ENCODE measurements at places on chromosomes 12 and 14. TPM values are rescaled to one million over a fixed set of nuclear protein-coding genes. Genes with fewer than 3 reads are reported as not detected.

Gene PKP2
- total RNA-seq: 2.1 TPM

Gene OASL
- total RNA-seq: 4.8 TPM

Gene AMN1
- total RNA-seq: 12.2 TPM

Gene CRACR2A
- total RNA-seq: 1.6 TPM

Gene MYH6
- not detected for total RNA-seq

Gene ASCL1
- not detected for total RNA-seq

Gene CLEC4C
- not detected for total RNA-seq

Gene FAM90A1
- total RNA-seq: 0.07 TPM

Gene REP15
- total RNA-seq: 0.60 TPM

Gene DPY19L2
- total RNA-seq: 1.7 TPM

Gene LRR1
- 46.7 TPM for total RNA-seq

Gene PIWIL1
- total RNA-seq: not detected

Gene RTL1
- 0.30 TPM for total RNA-seq

Gene NANOG
- not detected for total RNA-seq

Gene LHX5
- not detected for total RNA-seq

Gene SERPINA9
- total RNA-seq: not detected

Gene NUAK1
- 12.0 TPM for total RNA-seq

Gene RBM19
- 16.4 TPM for total RNA-seq

Gene CSAD
- total RNA-seq: 5.4 TPM

Gene GLIPR1L1
- not detected for total RNA-seq

Gene KCNH3
- 2.8 TPM for total RNA-seq

Gene IFI27
- total RNA-seq: 0.62 TPM

Gene TIGAR
- total RNA-seq: 47.6 TPM

Gene CLEC2A
- not detected for total RNA-seq

Gene KIF26A
- total RNA-seq: 3.7 TPM

Gene FERMT2
- total RNA-seq: 39.7 TPM

Gene LPAR5
- total RNA-seq: 0.59 TPM

Gene DIO2
- total RNA-seq: 9.2 TPM
